ENCODE measurements at places on chromosomes 7 and 10.

GRCh38 chr7:115476671-115477181 is 553.8 kb downstream of the TFEC start:
- no peak for DNase-seq

GRCh38 chr7:140021603-140022002 is 41.1 kb downstream of the PARP12 start:
- DNase-seq = no peak

- DNase-seq = no peak
Observed at GRCh38 chr7:39709029-39709428, 85.7 kb downstream of the RALA start.

- DNase-seq = no peak
Observed at GRCh38 chr7:2012981-2013380, 219.8 kb downstream of the MAD1L1 start.

DNA sequence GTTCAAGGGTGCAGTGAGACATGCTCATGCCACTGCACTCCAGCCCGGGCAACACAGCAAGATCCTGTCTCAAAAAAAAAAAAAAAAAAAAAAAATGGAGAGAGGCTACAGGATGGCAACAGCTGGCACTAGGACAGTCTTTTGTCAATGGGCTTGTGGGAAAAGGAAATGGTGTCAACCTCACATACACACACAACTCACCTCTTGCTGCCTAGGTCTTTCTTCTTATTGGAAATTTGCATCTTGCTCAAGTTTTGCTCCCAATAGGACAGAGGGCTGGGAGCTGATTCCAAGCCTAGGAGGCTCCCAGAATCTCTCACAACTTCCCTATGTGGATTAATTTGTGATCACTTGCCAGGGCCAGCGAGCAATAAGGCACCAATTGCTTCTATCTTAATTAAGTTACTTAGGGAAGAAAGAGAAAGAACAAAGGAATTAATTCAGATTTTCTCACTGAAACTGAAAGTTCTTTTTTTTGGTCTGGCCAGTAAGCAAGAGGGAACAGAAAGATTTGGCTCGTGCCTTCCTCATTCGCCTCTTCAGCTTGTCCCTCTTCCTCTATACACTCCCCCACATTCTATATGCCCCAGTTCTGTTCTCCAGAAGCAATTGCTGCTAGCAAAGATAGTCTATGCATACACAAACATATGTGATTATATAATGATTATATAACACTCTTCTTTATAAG is 33.8 kb downstream of the MAP3K8 start:
- no peak for DNase-seq

DNA sequence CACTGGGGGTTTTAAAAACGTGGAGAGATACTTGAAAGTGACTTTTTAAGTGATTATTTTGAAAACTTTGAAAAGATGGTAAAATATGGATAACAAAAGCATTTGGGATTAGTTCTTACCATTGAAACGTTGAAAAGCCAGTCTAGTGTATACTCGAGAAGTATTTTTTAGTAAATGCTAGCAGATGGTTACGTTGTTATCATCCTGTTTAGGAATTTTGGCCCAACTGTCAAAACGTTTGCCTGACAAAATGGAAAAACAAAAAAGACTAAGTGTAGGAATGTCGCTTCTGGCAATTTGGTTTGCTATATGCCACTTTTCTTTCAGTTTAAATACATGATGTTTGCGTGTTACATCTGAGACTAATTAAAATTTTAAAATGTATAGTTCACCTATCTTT is 1.2 kb downstream of the RBM33 start:
- DNase-seq = no peak

DNA sequence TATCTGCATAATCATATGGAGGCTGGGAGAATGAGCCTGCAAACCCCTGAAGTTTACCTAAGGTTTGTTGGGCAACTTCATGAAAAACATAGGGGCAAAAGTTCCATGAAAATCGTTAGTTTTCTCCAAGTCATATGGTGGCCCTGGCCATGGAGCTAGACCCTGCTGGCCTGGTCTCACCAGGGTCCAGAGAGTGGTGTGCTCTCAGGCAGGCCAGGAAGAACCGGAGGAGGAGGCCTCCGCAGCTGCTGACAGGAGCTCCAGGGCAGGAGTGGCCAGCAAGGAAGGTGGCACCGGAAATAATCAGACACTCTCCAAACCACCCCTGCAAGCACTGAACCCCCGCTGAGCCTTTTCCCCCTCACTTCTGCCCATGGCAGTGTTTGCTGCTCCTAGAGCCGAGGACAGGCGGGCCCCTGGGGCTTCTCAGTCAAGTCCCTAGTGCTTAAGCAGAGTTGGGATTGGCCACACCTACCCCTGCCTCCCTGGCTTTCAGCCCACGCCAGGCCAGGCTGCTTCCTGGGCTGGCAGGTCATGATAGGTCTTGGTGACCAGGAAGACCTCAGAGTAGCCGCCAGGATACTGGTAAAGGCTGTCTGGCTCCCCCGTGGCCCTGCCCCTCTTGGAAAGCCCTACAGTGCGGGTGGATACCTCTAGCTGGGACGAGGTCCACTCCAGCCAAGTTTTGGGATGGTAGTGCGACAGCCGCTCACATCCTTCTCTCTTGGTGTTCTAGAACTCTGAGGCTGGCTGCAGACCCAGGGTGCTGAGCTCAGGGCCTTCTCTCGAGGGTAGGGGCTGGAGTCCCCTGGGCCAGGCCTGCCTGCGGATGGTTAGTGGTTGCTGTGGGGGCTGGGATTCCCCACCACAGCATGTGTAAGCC is 242.8 kb downstream of the MGMT start:
- no peak for DNase-seq

GRCh38 chr10:6033954-6034353 is 28.2 kb downstream of the IL2RA start:
- DNase-seq = no peak

DNA sequence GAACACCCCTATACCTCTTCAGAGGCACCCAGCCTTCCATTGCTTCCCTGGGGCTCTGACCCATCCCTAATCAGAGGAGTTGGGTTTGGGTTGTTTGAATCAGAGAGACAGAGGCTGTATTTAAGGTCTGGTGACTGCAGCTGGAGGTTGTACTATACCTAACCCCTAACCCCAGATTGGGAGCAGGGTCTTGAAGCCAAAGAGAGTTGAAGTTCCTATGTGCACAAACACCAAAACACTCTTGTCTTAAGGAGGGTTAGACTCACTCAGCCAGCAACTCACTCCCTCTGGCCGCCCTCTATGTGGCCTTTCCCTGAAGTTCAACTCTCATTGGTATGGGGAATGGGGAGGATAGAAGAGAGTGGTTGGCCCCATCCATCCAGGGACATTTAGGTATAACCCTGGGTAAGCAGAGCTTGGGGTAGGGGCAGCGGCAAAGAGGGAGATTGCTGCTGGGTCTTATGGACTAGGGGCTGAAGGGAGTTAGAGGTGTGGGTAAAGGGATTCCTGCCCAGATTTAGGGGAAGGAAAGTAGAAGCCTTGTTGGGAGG is 80.0 kb downstream of the PAX2 start:
- DNase-seq = no peak

GRCh38 chr10:81179805-81180452 is 642.2 kb downstream of the SH2D4B start:
- DNase-seq = no peak
